ENCODE measurements at places on chromosomes 2 and 18.

GRCh38 chr18:3029215-3029952, 16.4 kb upstream of the LPIN2 start:
- DNase-seq, result no peak

GRCh38 chr2:224146356-224147160, 107.5 kb upstream of the SERPINE2 start:
- DNase-seq, result no peak

DNA sequence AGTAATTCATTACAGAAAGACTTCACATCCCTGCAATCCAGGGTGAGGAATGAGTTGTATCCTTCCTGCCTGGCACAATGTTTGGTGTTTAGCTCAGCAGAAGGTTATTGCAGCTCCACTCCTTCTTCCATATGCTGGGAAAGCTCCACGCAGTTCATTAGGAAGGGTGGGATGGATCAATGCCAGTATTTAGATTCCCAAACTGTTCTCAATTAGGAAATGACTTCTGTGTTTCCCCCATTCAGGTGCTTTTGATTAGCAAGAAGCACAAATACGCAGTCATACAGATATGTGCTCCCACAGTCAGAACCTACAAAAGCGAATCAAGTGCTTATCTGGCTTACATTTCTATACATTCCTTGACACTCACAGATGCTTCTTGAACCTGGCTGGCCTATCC, 340.6 kb downstream of the NYAP2 start:
- DNase-seq, result no peak

DNA sequence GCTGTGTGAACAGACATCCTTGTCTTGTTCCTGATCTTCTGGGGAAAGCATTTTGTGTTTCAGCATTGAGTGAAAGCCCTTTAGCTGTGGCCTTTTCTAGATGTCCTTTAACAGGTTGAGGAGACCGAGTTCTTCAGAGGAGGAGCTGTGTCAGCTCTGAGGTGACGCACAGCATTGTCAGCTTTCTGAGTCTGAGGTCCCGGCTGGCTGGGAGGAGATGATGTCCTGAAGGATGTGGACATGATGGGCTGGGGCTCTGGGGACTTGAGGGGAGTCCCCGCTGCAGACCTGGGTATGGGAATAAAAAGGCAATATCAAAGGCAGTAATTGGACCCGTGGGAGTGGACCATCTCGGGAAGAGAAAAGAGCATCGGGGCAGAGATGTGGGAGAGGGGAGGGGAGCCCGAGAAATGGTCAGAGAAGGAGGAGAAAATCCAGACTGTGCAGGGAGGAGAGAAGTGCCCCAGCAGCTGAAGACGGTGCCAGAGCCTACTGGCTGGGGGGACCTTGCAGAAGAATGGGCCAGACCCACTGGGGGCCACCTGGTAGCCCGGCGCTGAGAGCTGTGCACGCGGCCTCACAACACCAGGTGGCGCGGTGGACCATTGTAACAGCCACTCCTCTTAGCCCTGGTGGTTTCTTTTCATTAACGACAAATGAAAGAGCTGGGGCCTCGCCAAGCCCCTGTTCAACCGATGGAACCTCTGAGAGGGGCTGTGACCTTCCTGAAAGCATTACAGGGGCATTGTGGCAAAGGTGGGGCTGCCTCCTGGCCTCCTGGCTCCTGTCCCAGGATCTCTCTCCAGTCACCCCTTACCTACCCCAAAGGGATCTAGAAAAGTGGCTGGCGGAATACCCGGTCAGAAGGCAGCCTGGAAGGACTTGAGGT, 61.6 kb downstream of the ST3GAL5 start:
- DNase-seq, result peak; percentile 68

GRCh38 chr2:75381032-75381431, 179.7 kb downstream of the EVA1A start:
- DNase-seq, result no peak
